ENCODE measurements at places on chromosomes 5 and 9. TPM values are rescaled to one million over a fixed set of nuclear protein-coding genes. Genes with fewer than 3 reads are reported as not detected.

The TAL2 gene
- total RNA-seq = not detected

The ZNF608 gene
- 13.9 TPM for total RNA-seq

GRCh38 chr5:68924481-68925145 lies 169.2 kb upstream of the SLC30A5 start:
- no peak for DNase-seq

- no peak for DNase-seq
Observed at GRCh38 chr5:100855937-100856430, 47.1 kb downstream of the ST8SIA4 start.

DNA sequence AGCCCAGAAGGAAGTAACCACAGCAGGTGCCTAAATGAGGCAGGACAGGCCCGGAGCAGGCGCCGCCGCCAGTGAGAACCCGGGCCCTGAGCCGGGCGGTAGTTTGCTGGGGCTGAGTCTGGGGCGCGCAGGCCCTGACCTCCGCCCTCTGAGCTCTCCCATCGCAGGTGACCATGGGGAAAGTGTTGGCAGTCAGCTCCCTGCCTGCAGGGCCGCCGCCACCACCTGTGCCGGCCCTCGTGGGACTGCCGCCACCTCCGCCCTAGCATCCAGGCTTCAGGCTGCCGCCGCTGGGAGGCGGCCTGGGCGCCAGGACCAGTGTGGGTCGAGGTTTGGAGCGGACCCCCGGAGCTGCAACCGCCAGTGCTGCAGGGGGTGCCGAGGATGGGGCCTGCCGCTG lies 61.1 kb downstream of the TARS1 start:
- DNase-seq = no peak

DNA sequence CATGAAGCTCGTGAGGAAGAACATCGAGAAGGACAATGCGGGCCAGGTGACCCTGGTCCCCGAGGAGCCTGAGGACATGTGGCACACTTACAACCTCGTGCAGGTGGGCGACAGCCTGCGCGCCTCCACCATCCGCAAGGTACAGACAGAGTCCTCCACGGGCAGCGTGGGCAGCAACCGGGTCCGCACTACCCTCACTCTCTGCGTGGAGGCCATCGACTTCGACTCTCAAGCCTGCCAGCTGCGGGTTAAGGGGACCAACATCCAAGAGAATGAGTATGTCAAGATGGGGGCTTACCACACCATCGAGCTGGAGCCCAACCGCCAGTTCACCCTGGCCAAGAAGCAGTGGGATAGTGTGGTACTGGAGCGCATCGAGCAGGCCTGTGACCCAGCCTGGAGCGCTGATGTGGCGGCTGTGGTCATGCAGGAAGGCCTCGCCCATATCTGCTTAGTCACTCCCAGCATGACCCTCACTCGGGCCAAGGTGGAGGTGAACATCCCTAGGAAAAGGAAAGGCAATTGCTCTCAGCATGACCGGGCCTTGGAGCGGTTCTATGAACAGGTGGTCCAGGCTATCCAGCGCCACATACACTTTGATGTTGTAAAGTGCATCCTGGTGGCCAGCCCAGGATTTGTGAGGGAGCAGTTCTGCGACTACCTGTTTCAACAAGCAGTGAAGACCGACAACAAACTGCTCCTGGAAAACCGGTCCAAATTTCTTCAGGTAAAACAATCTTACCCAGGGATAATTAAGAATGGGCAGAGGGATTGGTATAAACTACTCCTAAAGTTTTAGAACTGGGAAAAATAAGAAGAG lies 12.9 kb downstream of the ITGA1 start:
- peak; percentile 65 for DNase-seq

DNA sequence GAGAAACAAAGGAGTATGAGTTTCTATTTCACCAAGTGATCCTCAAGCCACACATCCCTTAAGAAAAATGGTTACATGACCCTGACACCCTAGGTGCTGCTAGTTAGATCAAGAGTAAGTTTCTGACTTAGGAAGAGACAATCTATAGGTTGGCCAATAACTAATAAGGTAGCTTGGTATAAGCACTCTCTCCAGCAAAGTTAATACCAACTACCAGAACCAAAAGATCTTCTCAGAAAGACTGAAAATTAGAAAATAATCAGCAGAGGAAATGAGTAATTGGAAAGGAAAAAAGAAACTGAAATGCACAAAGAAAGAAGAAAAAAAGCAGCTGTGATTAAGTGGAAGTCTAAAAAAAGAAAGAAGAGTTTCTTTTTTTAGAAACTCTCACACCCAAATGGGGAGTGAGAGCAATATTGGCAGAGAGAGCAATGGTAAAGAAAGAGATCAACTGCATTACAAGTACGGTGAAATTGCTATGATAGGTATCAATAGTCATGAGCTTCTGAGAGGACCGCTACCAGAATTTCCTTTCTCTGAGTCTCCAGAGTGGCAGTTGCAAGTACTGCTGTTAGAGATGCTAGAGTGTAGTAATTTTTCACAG lies 195.5 kb downstream of the TMEM167A start:
- DNase-seq = no peak

The INSYN2B gene
- not detected for total RNA-seq

GRCh38 chr5:127227881-127228280 lies 62.7 kb upstream of the MEGF10 start:
- no peak for DNase-seq

Data from heart right ventricle (tissue), 16 donors.